Right ventricle myocardium superior (tissue), 1 donor: ENCODE measurements at places on chromosomes 11 and 22.
A peak's percentile ranks its signal among the peaks of the same experiment; 100 is the strongest.

- DNase-seq, result no peak
Observed at GRCh38 chr11:60923326-60923725, 934 bp upstream of the TMEM132A start.

- no peak for DNase-seq
Observed at GRCh38 chr11:108069947-108070346, 51.4 kb upstream of the ACAT1 start.

DNA sequence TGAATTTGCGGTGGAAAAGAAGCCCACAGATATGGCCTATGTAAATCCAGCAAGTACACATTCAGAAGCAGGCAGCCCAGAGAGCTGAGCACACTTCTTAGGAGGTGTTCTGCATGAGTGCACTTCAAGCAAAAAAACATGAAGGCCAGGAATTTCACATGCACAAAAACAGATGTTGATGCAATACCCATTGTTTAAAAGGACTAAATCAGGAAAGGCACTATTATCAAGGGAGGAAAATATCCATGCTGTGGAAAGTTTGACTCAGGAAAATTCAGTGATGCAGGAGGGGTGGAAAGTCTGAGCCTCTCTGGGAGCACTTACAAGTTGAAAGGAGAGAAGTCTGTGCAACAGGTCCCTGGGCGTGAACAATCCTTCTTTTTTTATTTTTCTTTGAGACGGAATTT is 15.8 kb upstream of the CARS1 start:
- peak; percentile 7 for DNase-seq

GRCh38 chr11:13127161-13127560 is 118.0 kb downstream of the RASSF10 start:
- no peak for DNase-seq

GRCh38 chr11:19244621-19245020 is 3.9 kb upstream of the E2F8 start:
- DNase-seq, result no peak

DNA sequence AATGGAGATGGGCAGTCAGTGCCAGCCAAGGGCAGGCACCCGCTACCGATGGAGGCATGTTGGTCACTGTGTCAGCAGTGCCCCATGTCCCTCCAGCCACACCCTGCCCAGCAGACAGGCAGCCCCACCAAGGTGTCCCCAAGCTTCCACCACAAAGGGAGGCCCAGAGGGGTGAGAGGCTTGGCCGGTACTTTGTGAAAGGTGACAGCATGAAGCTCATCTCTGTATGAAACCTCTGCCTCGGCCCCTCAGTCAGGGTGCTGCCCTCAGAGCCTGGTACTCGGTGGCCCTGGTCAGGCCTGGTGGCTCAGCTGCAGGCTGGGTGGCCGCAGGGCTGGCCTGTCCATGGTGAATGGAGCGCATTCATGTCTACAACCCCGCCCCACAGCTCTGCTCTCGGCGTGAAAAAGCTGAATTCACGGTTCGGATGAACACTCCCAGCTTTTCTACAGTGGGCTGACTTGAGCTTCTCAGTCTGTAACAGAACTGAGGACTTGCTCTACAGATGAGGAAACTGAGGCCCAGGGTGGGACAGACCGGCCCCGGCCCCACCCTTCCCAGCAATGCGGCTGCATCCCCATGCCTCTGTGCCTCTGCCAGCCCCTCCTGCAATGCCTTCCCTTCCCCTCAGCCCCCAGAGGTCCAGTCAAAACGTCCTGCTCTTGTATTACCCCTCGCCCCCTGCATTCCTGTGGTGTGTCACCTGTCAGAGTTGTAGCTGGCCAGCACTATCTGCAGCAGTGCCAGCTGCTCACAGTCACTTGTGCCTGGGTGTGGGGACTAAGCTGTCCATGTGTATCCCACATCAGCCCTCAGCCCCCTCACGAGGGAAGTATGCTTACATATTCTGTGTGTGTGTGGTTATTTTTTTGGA is 27.7 kb downstream of the RSPH14 start:
- DNase-seq, result no peak

- DNase-seq, result no peak
Observed at GRCh38 chr11:86148345-86148747, 79.5 kb upstream of the PICALM start.

- peak; percentile 86 for DNase-seq
Observed at GRCh38 chr22:30426388-30427353, 1.1 kb downstream of the MTFP1 start.

DNA sequence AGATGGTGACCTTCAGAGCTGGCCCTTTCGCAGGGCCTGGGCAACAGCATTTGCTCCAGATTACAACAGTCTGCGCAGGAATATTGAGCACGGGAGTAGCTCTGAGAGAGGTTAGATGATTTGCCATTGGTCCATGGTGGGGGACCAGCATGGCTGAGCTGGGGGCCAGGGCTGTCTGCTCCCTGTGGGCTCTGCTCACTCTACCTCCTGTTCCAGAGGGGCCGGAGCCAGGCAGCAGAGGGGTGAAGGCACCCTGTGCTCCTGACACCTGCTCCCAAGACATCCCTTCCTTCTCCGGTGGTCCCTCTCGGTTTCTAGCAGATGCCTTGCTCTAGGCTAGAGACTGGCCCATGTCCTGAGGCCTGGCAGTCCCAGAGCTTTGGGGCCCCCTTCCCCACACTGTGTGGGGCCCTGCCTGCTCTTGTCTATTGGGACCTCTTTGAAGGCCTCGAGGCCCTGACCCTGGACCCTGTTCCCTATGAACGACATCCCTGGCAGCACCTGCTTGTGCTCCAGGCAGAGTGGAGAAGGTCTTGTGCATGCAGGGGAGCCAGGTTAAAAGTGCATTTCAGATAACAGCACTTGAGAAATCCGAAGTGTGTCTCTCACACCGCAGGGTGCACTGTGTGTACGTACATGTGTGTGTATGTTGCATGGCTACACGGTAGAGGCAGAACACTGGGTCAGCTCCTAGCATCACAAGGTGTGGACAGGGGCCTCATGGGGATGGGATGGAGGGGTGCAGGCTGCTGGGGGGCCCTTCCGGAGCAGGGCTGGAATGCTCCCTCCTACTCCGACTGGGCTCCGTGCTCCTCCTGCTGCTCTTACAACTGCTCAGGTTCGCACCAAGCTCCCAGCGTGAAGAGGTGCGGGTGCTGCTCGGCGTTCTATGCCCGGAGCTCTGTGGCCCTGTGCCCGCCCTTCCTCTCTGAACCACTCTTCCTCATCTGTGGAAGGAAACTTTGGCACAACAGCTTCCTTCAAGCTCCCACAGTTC is 123.3 kb upstream of the B3GAT1 start:
- no peak for DNase-seq

DNA sequence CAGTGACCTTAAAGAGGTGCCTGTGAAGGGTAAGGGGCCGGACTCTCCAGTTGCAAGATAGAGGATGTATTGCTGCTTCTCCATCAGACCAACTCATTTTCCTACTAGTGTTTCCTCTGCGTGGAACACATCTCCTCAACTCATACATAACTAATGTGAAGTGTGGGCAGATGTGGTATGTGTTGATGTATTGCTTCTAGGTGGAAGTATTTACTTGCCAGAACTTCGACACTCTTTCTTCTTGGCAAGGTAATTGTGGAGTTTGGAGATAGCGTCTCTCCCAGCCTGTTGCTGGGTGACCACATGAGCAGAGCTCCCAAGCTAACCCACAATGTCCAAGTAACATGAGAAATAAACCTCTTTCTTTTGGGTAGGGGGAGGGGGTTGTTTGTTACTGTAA is 456.9 kb downstream of the DYNC2H1 start:
- DNase-seq, result no peak

DNA sequence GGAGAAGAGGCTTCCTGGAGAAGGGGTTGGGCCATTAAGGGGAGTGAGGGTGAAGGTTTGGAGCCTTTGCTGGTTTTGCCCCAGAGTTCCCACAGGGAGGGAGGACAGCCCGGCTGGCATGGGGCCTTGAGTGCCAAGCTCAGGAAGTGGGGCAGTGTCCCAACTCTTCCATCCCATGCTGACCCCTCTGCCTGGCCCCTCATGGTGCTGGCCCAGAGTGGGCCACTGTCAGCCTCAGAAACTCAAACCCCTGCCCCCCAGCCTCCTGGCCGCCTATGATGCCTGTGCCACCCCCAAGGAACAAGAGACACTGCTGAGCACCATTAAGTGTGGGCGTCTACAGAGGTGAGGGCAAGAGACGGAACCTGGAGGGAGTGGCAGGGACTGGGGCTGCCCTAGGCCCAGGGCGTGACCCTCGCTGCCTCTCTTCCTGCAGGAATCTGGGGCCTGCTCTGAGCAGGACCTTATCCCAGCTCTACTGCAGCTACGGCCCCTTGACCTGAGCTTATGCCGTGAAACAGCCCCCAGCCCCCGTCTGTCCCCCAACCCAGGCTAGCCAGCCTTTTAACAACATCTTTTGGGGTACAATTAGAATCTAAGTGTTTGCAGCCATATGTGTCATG is 5.4 kb downstream of the MUS81 start:
- peak; percentile 32 for DNase-seq

DNA sequence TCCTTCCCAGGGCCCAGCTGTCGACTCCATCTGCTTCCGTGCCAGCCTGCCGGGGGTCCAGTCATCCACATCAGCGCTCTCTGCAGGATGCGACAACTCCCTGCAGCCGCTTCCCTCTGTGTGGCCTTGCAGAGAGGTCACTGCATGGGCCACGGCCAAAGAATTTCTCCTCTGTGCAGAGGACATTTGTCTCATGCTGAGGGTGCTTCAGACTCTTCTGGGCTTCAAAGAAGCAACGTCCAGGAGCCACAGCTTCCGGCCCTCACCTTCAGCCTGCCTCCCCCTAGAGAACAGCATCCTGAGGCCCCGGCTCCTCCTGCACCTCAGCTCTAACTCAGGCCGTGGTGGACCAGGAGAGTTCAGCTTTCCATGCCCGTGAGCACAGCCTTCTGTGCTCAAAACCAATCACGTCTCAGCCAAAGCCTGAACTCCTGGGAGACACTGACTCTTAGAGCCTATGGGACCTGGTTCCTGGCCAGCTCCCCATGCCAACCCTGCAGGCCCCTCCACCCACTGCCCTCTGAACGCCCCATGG is 258.9 kb downstream of the BRD1 start:
- peak; percentile 31 for DNase-seq

DNA sequence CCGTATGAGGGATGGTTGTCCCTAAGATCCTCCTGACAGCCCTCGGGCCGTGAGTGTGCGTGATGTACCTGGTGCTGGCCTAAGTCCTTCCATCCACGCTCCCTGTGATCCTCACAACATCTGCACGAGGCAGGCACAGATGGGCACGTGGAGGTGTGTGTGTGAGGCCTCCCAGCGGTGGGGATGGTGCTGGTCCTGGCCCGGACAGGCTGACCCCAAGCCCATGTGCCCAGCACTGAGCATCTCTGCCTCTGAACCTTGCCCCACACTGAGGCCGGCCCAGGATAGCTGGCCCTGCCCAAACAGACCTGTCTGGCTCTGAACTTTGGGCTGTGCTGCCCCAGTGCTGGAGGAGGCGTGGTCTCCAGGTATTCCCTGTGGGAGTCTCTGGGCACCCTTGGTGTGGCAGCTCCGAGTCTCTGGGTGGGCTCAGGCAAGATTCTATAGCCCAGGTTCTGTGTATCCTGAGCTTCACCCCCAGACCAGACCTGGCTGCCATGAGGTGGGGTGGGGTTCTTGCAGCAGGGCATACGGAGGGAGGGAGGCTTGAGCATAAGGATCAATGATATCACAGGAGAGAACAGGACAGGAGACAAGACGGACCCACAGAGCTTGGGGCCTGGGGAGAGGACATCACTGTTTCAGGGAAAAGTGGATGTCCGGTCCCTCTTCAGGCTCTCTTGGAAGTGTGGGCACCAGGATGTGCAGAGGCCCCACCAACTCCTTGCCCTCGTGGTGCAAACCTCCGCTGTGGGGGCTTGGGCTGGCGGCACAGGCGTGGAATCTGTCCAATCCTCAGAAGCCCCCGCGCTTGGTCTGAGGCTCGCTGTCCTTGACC is 881.8 kb downstream of the BRD1 start:
- DNase-seq, result no peak

DNA sequence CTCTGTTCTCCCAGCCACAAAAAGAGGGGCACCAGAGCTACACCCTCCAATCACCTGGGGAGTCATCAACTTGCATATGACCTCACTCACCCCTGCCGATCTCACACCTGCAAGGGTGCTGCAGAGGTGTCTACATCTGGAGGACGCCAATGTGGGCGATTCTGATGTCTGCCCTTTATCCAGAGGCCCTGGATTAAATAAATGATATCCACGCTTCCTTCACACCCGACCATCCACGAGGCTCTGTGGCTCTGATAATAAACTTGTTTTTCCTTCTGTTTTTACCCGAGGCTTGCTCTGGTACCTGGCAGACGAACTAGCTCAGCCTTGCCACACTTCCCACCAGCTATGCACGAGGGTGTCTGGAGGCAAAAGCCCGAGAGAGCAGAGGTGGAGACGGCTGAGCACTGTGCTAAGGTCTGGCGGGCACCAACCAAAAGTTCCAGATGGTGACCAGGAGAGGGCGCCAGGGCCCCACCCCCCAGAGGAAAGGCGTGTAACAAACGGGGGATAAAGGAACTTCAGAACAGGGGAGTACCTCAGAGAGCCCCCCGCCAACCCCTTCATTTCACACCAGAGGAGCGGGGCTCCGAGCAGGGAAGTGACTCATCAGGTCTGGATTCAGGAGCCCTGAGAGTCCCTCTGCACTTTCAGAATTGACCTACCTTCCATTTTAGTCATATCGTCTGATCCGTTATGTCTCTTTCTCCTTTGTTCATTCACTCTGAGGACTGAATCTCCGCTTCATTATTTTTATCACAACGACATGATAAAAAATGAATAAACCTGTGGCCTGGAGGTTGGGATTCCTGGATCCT is 13.5 kb downstream of the SCN3B start:
- DNase-seq, result peak; percentile 49

- DNase-seq, result no peak
Observed at GRCh38 chr11:122920579-122920978, 38.0 kb downstream of the JHY start.

GRCh38 chr11:47147250-47147649 is 29.4 kb downstream of the ARFGAP2 start:
- no peak for DNase-seq

- peak; percentile 68 for DNase-seq
Observed at GRCh38 chr11:75476739-75477613, 44.0 kb upstream of the KLHL35 start.

DNA sequence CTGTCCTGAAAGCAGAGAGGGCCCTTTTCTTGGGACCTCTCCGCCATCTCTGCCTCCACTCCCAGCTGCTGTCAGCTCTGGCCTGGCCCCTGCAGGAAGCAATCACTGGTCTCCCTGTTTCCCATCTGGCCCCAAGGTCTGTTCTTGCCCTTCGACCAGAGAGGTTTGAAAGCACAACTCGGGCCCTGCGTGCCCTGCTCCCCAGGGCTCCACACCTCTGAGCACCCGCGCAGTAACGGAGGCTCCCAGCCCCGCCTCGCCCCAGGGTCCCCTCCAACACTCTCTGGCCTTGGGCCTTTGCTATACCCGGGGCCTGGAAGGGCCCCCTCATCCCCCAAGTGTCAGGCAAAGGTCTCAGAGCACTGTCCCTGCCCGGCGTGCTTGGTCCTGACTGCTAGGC is 7.8 kb upstream of the CD81 start:
- DNase-seq, result no peak

DNA sequence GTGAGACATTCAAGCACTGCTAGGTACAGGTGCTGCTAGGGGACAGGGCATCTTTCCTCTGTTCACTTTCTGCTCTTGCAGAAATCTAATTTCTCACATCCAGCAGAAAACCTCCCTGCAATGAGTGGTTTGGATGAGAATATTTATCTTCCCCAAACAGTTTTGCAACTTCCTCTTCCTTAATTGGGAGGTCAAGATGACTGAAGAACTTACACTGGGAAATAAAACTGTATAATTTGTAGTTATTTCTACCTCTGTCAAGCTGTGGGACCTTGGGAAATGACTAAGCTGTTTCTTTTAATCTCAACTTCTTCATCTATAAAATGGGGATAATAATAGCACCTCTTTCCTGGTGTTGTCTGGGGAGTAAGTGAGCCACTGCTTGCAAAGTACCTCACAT is 69.8 kb downstream of the PRR5L start:
- DNase-seq, result no peak
